ENCODE measurements at places on chromosomes 1 and 21. TPM values are rescaled to one million over a fixed set of nuclear protein-coding genes. Genes with fewer than 3 reads are reported as not detected.

NMNAT1 gene
- 7.1 TPM for total RNA-seq

TSSK3 gene
- not detected for total RNA-seq

TNFRSF4 gene
- total RNA-seq: 0.55 TPM

DNA sequence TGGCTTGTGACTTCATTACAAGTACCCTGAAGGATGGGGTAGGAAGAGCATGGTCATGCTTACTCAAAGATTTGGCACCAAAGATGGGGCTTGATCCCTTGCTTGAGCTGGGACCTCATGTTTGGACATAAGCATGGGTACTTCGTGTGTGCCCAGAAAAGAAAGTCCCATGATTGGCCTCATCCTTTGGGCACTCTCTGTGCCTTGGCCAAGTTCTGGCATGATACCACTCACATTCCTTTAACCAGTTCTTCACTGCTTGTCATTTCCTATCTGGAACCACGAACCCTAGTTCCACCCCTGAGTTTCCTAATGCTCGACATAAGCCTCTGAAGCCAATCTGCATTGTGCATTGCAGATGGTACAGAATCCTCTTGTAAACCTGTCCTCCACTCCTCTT lies 107.0 kb downstream of the NAV1 start:
- DNase-seq: no peak
- peaks cover 28% of the 10 kb centered on the region for H3K4me1 ChIP-seq
- H3K4me3 ChIP-seq: no peak overlapping the region
- H3K27ac ChIP-seq: no peak overlapping the region
- peaks cover 5% of the 10 kb centered on the region for H3K27me3 ChIP-seq

DNA sequence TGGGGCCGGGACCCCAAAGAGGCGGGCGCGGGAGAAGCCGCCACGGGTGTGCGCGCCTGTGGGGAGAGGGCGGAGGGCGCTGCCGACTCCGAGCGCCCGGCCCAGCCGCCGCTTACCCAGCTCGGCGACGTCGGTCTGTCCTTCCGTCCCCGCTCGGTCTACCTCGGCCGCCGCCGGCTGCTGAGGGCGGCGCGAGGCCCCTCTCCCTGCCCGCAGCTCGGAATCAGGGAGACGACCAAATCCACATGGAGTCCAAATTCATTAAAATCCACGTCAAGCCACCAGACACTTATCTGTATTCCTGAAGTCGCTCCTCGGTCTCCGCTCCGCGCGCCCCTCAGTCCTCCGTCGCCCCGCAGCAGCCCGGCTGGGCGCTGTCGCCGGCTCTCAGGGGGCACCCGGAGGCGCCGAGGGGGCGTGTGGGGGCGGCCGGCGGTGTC lies 637 bp downstream of the PLXNA2 start:
- peaks cover 53% of the 10 kb centered on the region for H3K4me1 ChIP-seq
- H3K27ac ChIP-seq: peak overlapping the region; percentile 91
- H3K36me3 ChIP-seq: no peaks in the 10 kb centered on the region
- DNase-seq: no peak
- no peaks in the 10 kb centered on the region for H3K27me3 ChIP-seq
- peak overlapping the region; percentile 94 for H3K4me3 ChIP-seq

- H3K27me3 ChIP-seq: peaks cover 100% of the 10 kb centered on the region
- H3K27ac ChIP-seq: no peak within 1 kb of the TSS
- no peak for DNase-seq
- no peak within 1 kb of the TSS for H3K4me3 ChIP-seq
These were observed at the start of gene OLIG2 for GRCh38 chr21:33025489-33026442. Gene OLIG2, plus strand, starts transcription at chr21:33025935. Its CDS starts 928 bp downstream, at chr21:33026863.

GRCh38 chr1:180962178-180962577 lies 49.5 kb downstream of the KIAA1614 start:
- DNase-seq: peak; percentile 35
- H3K36me3 ChIP-seq: no peaks in the 10 kb centered on the region
- H3K4me1 ChIP-seq: peaks cover 9% of the 10 kb centered on the region
- no peak overlapping the region for H3K4me3 ChIP-seq

- no peaks in the 10 kb centered on the region for H3K36me3 ChIP-seq
- no peak for DNase-seq
- peaks cover 20% of the 10 kb centered on the region for H3K4me1 ChIP-seq
- H3K27me3 ChIP-seq: peaks cover 100% of the 10 kb centered on the region
- no peak overlapping the region for H3K4me3 ChIP-seq
- H3K27ac ChIP-seq: no peak overlapping the region
These were observed 1.9 kb upstream of the LHX8 start for GRCh38 chr1:75132242-75132811.

DNA sequence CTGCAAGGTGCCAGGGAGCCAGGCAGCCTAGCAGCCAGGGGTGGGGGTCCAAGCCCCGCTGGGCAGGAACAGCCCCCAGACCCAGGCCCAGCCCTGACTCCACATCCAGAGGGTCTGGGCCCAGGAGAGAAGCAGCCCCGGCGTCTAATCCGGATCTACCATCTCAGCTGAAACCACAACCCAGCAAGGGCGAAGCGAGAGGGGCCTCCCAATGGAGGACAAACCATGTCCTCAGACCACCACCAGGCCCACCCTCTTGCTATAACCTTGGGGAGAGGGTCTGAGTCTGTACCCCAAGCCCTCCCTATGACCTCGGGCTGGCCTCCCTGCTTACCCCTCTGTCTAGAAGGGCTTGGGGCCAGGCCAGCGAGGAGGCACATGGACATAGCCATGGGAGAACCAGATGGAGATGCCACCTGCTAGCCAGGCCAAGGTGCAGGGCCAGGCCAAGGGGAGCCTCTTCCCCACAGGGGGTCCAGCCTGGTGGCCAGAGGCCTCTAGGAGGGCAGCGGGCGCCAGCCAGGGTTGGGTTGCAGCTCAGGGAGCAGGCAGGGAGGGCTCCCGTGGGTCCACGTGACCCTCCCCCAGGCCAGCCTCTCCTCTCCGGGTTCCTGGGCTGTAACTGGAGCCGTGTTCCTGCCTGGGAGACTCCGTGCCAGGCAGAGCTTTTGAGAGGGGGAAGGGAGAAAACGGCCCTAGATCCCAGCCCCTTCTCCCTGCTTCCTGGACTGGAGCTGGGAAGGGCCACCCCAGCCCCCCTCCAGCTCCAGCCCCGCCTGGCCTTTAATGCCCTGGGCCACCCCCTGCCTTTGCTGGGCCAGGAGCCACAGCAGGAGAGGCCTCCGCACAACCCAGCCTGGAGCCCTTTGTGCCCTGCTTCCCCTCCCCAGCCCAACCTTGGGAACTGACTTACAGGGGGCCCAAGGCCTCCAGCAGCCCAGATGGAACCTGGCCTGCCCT lies 2.5 kb downstream of the WNT9A start:
- H3K4me3 ChIP-seq: peak overlapping the region; percentile 58
- H3K27ac ChIP-seq: peak overlapping the region; percentile 88
- H3K4me1 ChIP-seq: peaks cover 41% of the 10 kb centered on the region

DNA sequence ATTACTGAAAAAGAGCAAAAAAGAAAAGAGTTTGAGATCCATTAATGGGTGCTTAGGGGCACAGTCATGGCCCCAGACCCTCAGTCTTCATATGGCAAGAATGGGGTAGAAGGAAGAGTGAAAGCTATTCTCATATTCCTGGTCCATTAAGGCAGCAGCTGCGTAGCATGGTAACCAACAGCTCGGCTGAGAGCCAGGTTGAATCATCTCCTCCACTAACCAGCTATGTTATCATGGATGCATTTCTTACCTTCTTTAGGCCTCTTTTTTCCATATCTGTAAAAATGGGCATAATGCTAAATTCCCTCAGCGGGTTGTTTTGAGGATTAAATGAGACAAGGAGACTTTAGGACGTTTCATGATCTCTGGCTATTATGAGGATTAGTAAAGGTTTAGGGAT lies 15.0 kb upstream of the SARS1 start:
- H3K27ac ChIP-seq: no peak overlapping the region
- H3K4me3 ChIP-seq: no peak overlapping the region
- no peak for DNase-seq

DNA sequence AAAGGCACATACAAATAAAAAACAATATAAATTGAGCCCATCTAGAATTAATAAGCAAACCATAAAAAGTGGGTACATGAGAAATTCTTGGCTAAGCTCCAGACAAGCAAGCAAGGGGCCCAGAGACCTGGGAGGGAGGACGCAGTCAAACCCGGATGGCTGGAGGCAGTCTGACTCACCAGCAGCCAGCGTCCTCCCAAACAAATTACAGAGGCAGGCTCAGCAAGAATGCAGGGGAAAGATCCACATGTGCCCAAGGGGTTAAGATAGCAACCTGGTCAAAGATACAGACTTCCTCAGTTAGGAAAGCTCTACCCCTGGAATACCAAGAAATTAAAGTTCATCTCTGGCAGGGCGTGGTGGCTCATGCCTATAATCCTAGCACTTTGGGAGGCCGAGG lies 7.4 kb upstream of the TIAM1 start:
- no peaks in the 10 kb centered on the region for H3K27me3 ChIP-seq
- H3K4me1 ChIP-seq: no peaks in the 10 kb centered on the region
- DNase-seq: no peak
- no peak overlapping the region for H3K4me3 ChIP-seq
- no peaks in the 10 kb centered on the region for H3K36me3 ChIP-seq
